HS-5 (cell line): ENCODE measurements at places on chromosomes 7 and 10.

DNA sequence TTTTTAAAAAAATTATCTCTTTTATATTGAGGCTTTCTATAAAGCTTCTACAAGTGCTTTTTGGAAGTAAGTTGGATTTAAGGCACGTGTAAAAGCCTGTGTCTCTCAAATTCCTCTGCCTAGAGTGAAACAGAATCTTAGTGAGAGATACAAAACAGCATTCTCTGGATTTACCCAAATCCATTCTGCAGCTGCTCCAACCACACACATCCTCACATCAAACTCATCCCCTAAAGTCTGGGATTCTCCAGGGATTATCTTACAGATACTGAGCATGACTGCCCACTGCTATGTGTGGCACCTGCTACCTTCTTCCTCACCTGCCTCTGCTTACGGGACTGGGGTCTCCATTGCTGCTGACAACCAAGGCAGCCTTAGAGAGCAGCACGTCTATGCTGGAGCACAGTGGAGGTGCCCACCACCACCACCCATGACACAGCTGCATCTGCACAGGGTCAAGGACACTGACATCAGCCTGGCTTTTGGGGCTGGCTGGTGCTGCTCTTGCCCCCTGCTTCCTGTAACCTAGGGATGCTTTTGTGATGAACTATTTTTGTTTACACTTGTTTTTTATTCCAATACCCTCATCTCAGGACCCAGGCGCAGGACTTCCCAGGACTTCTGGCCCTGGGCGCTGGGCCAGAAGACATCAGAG is 139.2 kb upstream of the NAMPT start:
- no peak for DNase-seq

- no peak for DNase-seq
Observed at GRCh38 chr7:17900464-17900863, 39.8 kb downstream of the SNX13 start.

DNA sequence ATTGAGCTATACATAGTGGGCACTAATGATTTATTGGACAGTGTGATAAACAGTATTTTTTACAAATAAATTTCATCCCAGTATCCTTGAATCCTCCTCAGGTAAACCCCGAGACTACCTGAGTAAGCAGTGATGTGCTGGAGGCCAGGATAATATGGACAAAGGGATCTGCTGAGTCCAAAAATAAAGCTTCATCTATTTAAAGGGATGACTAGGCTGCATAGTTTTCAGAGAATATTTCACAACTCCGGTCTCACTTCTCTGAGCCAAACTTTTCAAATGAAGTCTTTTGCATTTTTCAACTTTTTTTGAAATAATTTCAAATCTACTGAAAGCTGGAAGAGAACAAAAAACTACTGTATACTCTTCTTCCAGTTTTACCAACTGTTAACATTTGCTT is 2.5 kb downstream of the ACTR3B start:
- DNase-seq, result no peak

DNA sequence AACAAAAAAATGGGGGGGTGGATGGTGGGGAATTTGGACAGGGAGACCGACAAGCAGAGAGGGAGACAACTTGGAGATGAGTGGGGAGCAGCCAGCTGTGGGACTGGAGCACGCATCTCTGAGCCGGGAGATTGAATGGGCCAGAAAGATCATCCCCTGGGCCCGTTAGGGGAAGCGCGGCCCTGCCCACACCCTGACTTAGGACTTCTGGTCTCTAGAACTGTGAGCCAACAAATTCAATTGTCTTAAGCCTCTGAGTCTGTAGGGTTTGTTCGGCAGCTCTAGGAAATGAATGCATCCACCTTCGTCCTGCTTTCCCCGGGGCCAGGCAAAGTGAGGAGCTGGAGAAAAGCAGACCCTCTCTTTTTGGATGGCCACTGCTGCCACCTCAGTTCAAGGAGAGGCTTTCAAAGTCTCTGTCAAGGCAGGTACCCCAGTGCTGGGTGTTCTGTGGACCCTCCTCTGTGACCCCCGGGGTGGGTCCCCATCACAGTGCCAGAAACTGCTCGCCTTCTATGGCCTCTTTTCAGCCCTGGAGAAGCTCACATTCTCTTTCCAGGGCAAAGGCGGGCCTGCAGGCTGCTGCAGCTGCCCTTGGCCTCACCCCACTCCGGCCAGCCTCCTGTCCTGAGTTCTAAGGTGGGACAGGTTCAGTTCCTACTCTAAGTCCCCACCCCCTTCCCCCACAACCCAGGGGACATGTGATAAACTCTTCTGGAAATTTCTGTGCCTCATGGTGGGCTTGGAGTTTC is 423.2 kb downstream of the RPS24 start:
- DNase-seq, result no peak

GRCh38 chr7:86926732-86927131 is 132.7 kb downstream of the ELAPOR2 start:
- peak; percentile 51 for DNase-seq

DNA sequence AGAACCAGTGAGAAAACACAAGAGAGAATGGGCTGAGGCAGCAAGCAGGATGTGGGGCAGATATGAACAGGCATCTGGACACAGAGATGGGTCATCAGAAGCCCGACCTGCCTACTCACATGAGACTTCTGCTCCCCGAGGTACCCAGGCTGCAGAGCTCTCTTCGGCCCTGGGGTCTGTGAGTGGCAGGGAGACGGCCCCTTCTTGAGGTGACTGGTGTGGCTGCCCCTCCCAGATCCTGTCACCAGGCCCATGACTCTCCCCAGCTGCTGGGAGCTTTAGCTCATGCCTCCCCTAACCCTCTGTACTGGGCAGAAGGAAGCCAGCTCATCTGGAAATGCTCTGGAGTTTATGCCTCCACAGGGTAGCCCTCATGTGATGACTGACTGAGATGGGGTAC is 157.6 kb upstream of the PCBD1 start:
- DNase-seq, result no peak

GRCh38 chr7:100169147-100169850 is 882 bp upstream of the GAL3ST4 start:
- DNase-seq, result no peak

DNA sequence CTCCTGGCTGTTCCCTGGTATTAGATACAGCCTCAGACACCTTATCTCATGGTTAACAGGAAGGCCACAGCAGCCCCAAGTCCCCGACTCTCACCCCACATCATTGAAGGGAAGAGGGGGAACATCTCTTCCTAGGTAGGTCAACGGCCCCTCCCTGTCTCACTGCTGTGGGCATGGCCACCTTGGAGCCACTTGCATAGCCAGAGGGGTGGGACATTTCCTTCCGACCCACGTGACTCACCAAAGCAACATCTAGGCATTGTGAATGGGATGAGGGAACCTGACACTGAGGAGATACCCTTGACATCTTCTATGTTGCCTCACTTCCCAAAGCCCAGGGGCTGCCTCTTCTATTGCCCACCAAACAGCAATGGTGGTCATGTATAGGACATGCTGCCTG is 68.5 kb upstream of the GPR26 start:
- no peak for DNase-seq

GRCh38 chr7:144955422-144955821 is 119.6 kb upstream of the TPK1 start:
- no peak for DNase-seq

- no peak for DNase-seq
Observed at GRCh38 chr7:150404805-150405583, 25.9 kb downstream of the ZNF775 start.

DNA sequence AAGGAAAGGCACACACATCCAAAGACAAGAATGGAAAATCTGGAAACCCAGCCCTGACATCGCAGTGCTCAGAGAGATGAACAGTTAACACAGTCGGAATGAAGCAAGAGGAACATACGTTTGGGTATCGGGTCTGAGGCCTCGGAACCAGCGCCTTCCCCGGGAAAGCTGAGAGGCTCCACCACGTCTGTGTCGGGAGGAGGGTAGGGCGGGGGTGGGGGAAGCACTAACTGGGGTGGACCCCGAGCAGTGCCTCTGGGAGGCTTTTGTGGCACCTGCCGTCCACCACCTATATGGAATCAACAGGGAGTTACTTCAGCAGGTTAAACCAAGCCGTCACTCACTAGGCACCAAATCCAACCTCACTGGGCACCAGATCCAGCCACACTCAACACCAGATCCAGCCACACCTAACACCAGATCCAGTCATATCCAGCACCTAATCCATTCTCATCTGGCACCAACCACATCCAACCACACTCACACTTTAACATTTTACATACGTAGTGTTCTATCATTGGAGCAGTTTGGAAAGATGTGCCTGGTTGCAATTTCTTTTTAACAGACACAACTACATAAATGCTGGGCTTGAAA is 233.6 kb downstream of the COBL start:
- no peak for DNase-seq

GRCh38 chr10:81909453-81909852 is 34.5 kb downstream of the NRG3 start:
- no peak for DNase-seq
